Hematopoietic multipotent progenitor cell treated with erythropoietin and hydrocortisone succinate and interleukin-3 and kit ligand, for 6 days (in vitro differentiated cells): ENCODE measurements at places on chromosomes 16 and 17.

GRCh38 chr17:1590029-1590746 is 27.6 kb upstream of the PITPNA start:
- peak; percentile 70 for DNase-seq

DNA sequence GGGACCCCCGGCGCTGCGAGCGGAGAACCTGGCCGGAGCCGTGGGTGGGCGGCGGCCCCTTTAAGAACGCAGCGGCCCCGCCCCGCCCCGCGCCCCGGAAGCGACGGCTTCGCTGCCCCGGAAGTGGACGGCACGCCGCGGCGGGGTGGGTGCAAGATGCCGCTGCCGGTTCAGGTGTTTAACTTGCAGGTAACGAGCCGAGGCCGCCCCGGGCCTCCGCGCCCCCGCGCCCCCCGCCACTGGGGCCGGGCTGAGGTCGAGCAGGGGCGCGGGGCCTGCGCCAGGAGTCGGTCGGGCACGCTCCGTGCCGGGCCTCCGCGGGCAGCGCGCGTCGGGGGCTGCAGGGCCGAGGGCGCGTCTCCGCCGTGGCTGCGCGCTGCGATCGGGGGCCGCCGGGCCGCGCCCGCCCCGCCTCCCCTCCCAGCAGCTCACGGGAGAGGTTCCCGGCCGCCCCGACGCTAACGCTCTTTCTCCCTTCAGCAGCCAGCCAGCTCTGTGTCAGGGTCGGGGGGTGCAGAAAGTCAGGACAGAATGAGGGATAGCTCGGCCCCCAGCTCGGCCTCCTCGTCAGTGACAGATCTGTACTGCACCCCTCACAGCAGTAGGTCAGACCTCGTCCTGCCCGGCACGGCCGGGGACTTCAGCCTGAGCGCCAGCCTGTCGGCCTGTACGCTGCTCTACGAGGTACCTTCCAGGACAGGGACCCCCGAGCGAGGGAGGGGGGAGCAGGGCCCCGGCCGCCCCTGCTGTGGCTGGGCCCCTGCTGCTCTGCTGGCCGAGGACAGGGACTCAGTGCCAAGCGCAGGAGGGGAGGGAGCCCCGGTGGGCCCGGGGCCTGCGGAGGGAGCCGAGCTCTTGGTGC is at the start of the genes GPS1 and RFNG:
Gene GPS1 (plus strand): TSS at position 123 of the 862 bp plus-strand sequence. CDS start 34 bp downstream, at position 157.
Gene RFNG (minus strand): TSS at position 36 of the 862 bp plus-strand sequence. CDS start 45 bp downstream, outside the sequence.
- DNase-seq: peak; percentile 88

GRCh38 chr17:79045842-79046196 is 21.9 kb downstream of the C1QTNF1 start:
- DNase-seq: peak; percentile 79

DNA sequence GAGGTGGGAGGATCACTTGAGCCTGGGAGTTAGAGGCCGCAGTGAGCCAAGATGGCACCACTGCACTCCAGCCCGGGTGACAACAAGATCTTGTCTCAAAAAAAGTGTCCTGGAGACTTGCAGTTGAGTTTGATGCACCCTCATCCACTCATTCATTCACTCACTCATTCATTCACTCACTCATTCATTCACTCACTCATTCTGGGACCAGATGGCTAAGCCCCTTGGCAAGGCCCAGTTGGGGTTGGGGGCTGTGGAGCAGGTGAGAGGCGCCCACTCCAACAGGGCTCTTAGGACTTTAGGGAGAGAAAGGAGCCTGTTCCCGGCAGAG is 1.1 kb upstream of the AATK start:
- no peak for DNase-seq

DNA sequence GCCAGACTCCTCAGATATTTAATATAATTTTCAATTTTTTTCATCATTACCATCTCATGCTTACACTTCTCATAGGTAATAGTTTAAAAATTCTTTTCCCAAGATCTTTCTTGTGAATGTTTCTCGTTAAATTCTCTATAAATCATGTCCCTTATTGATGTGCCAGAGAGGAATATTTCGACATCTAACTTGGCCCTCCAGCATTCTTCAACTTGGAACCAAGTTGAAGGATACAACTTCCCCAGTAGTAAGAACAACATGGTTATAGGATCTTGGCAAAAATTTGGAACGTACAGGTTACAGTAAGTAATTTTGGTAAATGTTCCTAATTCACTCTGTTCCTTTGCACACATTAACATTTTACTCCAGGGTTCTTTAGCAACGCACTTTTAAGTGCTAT is 731.8 kb downstream of the CDH11 start:
- no peak for DNase-seq

- DNase-seq: peak; percentile 86
Measured at GRCh38 chr16:4328046-4328781, 12.3 kb downstream of the GLIS2 start.

GRCh38 chr17:70091696-70092095 is 16.7 kb downstream of the KCNJ16 start:
- DNase-seq: no peak

GRCh38 chr17:31582151-31582907 is 190.9 kb downstream of the RAB11FIP4 start:
- DNase-seq: no peak

DNA sequence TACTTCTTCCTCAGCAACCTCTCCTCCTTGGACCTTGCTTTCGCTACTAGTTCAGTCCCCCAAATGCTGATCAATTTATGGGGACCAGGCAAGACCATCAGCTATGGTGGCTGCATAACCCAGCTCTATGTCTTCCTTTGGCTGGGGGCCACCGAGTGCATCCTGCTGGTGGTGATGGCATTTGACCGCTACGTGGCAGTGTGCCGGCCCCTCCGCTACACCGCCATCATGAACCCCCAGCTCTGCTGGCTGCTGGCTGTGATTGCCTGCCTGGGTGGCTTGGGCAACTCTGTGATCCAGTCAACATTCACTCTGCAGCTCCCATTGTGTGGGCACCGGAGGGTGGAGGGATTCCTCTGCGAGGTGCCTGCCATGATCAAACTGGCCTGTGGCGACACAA is 429 bp downstream of the OR2C1 start:
- no peak for DNase-seq

DNA sequence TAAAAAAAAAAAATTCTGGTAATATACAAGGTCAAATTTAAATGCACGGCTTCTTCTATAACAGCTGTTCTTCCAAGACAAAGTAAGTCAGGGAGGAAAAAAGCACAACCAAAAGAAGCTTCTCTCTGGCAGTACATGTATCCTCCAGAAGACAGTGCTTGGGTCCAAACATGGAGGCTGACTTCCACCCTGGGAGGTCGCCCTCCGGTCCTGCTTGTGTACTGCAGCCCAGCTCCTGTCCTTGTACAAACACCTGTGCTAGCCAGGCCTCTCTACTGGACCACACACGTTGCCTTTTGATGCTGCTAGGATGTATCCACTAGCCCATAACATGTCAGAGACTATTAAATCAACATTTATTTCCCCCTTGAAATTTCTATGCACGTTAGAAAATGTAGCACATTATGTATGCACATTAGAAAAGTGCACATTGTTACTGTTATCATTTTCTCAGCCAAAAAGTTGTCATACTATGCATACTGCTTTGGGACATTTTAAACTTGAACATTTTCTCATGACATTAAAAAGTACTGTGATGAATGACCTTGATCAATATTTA is 21.9 kb downstream of the TEKT3 start:
- no peak for DNase-seq

- no peak for DNase-seq
Measured at GRCh38 chr17:74465378-74466110, 890 bp upstream of the CD300A start.

DNA sequence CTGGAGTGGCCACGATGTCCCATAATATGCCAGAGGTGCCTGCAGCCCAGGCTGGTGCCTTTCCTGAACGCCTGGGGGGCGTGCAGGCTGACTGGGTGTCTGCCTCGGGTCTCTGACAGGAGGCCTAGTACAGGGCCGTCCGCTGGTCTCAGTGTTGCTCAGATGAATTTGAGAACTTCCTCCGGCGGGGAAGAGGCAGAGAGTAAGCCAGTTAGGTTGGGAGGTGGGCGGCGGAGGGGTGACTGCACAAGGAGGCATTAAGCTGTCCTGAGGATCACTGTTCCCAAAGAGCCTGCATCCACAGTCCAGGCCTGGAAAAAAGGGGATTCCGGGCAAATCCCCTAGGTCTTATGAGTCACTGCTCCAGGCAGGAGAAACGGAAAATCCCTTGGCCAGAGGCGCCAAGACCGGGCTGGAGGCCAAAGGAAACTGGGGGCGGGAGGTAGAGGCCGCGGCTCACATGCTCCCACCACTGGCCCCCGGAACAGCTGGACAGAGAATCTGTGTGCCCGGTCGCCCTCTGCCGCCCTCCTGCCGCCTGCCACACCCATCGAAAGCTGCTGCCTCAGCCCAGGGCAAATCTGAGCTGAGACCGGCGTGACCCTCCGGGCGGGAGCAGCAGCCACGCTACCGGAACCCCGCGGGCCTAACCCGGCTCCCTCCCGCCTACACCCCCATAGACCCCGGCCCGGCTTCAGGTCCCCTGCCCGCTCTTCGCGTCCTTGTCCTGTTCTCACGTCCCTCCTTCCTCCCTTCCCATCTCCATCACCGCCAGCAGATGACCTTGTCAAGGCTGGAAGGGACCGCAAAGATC is 1.2 kb downstream of the TRIM47 start:
- DNase-seq: no peak

GRCh38 chr16:8885674-8886592 is 3.8 kb downstream of the LITAFD start:
- DNase-seq: no peak

DNA sequence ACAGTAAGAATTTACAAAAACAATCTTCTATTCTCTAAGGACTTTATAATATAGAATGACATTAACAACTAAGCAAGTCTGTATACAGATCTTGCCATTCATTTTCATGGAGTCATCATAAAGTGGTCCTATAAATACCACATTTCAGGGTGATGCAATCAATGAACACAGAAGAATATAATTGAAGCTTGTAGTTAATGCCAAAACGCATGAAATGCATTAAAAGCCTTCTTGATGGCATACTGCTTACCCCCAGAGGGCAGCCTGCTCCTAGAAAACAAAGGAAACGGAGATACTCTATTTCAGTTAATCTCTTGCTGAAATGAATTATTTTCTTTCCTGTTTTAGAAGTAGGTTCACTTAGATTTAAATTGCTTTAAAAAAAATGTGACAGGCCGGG is 45.2 kb upstream of the STAC2 start:
- DNase-seq: peak; percentile 71

DNA sequence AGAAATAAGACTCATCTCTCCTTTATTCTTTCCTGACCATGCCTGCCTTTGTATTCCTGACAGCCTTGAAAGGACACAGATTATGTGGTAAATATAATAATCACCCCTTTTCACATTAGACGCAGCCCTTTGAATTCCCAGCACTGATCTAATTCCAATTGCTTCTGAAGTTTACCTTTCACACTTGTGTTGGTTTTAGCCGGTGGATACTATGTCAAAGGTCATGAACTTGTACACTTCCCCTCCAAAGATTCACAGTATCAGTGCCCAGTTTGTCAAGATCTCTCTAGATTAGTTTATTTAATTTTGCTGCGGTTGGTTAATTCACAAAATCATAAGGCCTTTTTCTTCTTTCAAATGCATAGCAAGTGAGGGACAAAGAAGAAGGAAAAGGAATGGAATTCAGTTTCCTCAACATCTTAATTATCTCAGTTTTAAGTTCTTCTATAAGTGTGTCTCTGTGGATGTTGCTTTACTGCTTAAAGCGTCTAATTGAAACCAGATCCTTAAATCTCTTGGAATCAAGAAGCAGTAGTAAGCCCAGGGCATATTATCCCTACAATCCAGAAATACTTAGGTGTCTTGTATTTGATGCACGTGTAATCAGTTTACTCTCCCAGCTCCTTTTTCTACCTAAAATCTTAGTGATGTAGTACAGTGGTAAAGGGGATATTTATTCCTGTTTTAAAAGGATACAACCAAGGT is 174.3 kb upstream of the TBX2 start:
- DNase-seq: no peak

DNA sequence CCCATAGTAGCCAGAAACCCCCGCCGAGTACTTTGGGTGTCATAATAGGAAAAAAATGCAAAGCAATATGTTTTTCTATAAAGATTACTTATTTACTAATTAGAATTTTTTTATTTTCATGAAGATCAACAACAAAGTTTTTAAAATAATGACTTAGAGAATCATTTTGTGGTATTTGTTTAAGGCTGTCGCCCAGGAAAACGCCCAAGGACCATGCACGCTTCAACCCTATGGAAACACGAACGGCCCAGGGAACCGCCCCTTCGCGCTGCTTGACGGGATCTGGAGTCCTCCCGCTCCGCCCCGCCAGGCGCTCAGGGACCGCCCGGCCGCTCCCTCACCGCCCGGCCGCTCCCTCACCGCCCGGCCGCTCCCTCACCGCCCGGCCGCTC is 408 bp upstream of the KPNA2 start:
- peak; percentile 98 for DNase-seq

GRCh38 chr17:27780828-27781404 is 19.4 kb downstream of the NOS2 start:
- no peak for DNase-seq

- DNase-seq: peak; percentile 98
Measured at GRCh38 chr17:28864991-28865849, 10.4 kb downstream of the ERAL1 start.

GRCh38 chr17:79800325-79801155 is 3.7 kb upstream of the CBX8 start:
- DNase-seq: peak; percentile 72

- DNase-seq: peak; percentile 64
Measured at GRCh38 chr17:75720656-75721462, at the start of gene ITGB4. Gene ITGB4 (plus strand): TSS chr17:75721459. CDS start chr17:75724704, 3,245 bp downstream.

DNA sequence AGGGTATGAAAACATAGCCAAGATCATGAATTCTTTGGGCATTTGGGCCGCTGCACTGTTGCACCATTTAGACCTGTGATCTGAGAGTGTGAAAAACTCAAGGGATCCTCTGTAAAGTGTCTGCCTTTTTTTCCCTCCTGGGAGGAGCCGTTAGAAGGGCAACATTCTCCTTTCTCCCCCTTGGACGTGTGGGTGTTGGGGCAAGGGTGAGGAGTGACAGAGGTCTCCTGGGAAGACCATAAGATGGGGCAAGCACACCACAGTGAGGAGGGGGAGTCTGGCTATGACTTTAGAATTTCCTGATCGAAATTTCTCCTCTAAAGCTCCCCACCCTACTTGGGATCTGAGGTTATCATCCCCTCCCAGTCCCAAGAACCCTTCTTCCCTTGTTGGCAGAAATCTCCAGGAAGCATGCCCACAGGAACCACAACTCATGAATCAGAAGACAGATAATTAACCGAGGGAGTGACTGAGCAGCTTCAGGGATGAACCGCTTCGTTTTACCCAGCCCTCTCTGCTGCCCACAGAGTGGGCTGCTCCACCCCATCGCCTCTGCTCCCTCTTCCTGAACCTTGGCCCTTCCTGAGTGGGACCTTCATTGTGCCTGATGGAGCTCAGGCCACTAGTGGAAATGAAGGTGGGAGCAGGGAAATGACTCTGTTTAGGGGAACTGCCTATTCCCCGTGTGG is 4.2 kb downstream of the ITGB3 start:
- DNase-seq: peak; percentile 71

GRCh38 chr17:40500190-40500589 is 1.2 kb downstream of the TNS4 start:
- DNase-seq: no peak

- no peak for DNase-seq
Measured at GRCh38 chr17:50280068-50280467, 5.8 kb downstream of the TMEM92 start.
